ENCODE measurements at places on chromosomes 3 and 15. TPM values are rescaled to one million over a fixed set of nuclear protein-coding genes. Genes with fewer than 3 reads are reported as not detected.

Gene MASP1
- polyA plus RNA-seq: not detected

Gene MUC20
- 0.39 TPM for polyA plus RNA-seq

Gene ITIH4
- not detected for polyA plus RNA-seq

Gene HCLS1
- polyA plus RNA-seq: 468 TPM

Gene CACNA2D3
- polyA plus RNA-seq: not detected

Gene CHSY1
- polyA plus RNA-seq: 1.1 TPM

Gene NAALADL2
- not detected for polyA plus RNA-seq

Gene RAB6B
- 0.36 TPM for polyA plus RNA-seq

Gene ST8SIA2
- not detected for polyA plus RNA-seq

Gene RUVBL1
- polyA plus RNA-seq: 57.7 TPM

Gene TM4SF18
- not detected for polyA plus RNA-seq

Gene TMEM266
- 0.20 TPM for polyA plus RNA-seq

Gene NRROS
- 18.9 TPM for polyA plus RNA-seq
